GM12865 (cell line): ENCODE measurements at places on chromosomes 11 and 22.

DNA sequence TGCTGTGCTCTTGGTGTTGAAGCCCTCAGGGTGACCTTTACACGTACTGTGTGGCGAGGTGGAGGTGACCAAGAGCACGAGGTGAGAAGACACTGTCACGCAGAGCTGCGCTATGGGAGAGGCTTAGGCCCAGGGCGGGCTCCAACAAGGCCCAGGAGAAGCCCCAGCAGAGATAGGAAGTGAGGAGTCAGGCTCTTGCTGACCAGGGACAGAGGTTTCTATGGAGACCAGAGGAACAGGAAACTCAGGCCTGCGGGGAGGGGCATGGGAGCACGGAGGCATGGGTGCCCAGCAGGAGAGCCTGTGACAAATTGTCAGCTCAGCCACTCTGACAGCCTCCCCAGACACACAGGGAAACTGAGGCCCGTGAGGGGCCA is 15.8 kb downstream of the DGKZ start:
- no peak for DNase-seq

GRCh38 chr11:115869780-115870431 is 365.7 kb upstream of the CADM1 start:
- peak; percentile 88 for DNase-seq

GRCh38 chr11:67317888-67318555 is 14.7 kb downstream of the SSH3 start:
- no peak for DNase-seq

DNA sequence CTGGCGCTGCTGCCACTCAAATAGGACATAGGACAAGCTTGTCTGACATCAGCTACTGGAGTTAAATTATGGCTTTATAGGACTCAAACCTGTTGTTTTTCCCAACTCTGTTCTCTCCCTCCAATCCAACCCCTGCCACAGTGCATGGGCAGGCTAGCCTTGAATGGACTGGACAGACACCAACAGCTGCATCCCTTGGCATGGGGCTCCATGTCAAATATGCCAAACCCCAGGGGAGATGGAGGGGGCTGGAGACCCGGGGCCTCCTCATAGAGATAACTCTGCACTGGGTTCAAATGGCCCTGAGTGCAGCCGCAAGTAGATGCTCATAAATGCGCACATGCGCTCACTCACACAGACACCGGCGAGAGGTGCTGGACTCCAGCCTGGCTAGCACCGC is 28.9 kb downstream of the CD5 start:
- no peak for DNase-seq

GRCh38 chr11:84103096-84103495 is 816.9 kb upstream of the CCDC90B start:
- no peak for DNase-seq
